ENCODE measurements at places on chromosomes 5 and 9. TPM values are rescaled to one million over a fixed set of nuclear protein-coding genes. Genes with fewer than 3 reads are reported as not detected.

Gene FAM219A
- total RNA-seq: 24.0 TPM

Gene PIP5KL1
- total RNA-seq: 4.9 TPM

DNA sequence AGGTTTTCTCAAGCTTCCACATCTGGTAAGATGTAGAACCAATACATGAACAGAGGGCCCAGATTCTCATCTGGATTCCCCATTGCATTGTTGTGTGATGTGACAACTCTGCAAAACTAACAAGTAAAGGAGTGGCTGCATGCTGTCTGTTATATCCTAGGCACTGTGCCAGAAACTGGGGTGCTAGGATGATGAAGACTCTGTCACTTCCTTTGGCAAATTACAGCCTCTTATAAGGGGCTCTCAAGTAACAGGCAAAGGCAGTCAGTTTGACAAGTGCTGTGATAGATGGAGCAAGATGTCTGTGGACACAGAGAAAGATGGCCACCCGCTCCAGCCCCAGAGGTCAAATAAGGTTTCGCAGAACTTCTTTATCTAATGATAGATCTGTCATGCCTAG is 115.7 kb downstream of the PAPPA start:
- DNase-seq: no peak

DNA sequence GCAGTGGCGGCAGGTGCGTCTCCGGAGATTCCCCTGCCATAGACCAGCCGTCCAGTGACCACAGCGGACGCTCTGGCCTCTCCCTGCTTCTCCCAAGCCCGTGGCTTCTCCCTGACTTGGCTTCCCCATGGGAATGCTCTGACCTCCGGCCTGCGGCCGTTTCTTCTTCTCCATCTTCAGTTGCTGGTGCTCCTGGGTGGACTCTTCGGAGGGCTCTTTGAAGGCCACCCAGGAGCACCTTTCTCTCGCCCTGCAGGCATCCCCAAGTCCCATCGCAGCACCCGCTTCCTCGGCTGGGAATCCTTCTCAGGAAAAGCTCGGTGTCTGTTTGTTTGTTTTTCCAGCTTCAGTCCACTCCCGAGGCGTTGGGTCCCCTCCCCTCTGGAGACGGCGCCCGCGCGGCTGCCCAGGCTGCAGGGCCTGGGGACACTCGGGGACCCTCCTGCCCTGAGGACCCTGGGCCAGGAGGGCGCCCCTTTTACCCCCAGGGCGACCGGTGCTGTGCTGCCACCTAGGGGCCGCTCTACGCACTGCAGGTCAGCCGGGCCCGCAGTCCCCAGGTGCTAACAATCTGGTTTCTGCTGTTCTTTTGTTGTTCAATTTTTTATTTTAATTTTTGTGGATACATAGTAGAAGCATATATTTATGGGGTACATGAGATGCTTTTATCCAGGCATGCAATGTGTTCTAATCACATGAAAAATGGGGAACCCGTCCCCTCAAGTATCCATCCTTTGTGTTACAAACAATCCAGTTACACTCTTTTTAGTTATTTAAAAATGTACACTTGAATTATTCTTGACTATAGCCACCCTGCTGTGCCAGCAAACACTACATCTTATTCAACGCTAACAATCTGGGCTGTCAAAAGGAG is 197.9 kb upstream of the ADAMTS16 start:
- DNase-seq: no peak

- no peak for DNase-seq
These were observed 16.5 kb upstream of the SPARC start for GRCh38 chr5:151703227-151703626.

DNA sequence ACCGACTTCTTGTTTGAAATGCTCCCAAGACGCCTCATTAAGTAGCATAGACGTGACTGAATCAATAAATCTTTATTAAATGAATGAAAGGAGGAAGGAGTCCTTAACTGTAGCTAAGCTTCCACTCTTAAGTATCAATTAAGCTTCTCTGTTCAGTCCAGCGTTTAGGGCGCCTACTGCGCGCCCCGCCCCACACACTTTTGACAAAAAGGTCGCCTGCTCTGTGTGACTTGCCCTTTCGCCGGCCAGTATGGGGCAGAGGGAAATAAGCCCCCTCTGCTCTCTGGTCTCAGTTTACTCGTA is 662 bp upstream of the DOLPP1 start:
- DNase-seq: no peak

- peak; percentile 73 for DNase-seq
These were observed 9.9 kb upstream of the CXXC5 start for GRCh38 chr5:139638090-139638735.

DNA sequence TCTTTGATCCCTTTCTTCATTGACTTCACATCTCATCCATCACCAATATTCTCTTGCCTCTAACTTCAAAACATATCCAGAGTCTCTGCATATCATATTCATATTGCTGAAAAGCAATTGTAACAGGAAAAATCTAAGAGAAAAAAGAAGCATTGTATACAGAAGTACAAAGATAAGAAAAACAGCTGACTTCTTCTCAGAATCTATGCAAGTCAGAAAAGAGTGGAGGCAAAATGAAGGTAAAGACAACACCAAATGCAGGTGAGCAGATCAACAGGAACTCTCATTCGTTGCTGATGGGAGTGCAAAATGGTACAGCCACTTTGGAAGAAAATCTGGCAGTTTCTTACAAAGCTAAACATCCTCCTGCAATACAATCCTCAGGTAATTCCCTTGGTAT is 155.6 kb downstream of the PHF2 start:
- DNase-seq: no peak

DNA sequence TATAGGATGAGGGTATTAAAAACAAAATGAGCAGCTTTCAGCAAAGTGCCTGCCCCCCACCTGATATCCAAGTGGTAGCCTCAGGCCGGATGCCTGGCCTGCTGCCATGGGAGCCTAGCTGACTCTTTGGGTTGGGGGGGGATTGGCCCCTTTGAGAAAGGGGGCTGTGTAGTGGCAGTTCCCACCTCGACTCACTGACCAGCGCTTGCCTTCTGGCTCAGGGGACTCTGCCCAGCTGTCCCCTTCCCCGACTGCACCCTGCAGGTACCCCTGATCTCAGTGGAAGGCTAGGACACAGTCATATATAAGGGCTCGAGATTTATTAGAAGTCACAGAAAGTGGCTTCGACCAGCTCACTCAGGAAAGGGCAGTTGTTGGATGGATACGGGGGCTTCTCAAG is 1.5 kb upstream of the NEUROG1 start:
- DNase-seq: no peak

Measured in mucosa of gallbladder (tissue), 1 donor.